ENCODE measurements at places on chromosomes 12 and 14.

GRCh38 chr12:57965766-57966165, 24.4 kb downstream of the ATP23 start:
- DNase-seq: no peak

DNA sequence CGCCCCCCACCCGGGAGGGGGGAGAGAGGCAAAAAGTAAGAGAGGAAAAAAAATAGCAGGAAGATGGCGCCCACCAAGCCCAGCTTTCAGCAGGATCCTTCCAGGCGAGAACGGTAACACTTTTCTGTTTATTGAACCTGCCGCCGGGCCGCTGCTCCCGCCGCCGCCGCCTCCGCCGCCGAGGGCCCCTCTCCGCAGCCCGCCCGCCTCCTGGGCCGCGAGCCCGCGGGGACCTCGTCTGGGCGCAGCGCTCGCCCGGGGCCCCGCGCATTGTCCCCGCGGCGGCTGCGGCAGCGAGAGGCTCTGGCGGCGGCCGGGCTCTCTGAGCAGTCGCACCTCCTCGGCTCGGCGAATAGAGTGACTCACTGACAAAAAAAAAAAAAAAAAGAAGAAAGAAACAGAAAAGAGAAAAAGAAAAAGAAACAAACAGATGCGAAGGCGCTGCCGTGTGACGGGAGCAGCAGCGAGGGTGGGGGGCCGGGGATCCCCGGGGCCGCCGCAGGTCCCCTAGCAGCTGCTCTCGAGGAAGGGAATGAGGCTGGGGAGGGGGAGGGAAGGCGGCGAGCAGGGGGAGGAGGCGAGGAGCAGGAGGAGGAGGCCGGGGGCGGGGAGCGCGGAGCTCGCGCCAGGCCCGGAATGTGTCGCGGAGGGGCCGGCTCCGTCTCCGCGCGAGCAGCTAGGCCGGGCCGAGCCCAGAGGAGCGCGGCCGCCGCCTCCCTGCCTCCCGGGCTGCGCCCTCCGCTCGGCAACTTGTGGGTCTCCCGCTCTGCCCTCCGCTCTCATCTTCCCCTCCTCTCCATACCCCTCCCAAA, 781 bp downstream of the NPAS3 start:
- DNase-seq: no peak

- no peak for DNase-seq
Observed at GRCh38 chr12:107337346-107338095, 244.2 kb upstream of the CRY1 start.

- no peak for DNase-seq
Observed at GRCh38 chr12:31362759-31363415, 36.9 kb upstream of the SINHCAF start.

DNA sequence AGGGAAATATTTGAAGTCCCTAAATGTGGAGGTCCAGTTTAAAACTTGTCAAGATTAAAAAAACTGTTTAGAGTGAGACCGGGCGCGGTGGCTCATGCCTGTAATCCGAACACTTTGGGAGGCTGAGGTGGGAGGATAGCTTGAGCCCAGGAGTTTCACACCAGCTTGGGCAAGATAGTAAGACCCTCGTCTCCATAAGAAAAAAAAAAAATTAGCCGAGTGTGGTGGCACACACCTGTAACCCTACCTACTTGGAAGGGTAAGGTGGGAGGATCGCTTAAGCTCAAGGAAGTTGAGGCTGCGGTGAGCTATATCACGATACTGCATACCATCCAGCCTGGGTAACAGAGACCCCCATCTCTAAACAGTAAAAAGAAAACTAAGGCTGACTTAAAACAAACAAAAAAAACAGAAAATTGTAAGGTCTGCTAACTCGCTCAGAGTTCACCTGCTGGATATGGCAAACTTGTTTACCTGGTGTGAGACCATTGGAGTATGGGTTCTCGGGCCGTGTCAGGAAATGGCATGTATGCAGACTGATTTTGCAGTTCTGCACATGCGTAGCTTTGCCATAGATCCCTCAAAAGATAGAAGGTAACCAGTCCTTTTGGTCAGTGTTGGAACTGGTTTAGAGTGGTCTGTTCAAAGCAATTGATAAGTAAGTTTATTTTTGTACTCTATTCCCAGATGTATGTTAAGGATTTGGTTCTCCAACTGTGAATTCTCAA, 2.1 kb downstream of the RNF10 start:
- DNase-seq: no peak

GRCh38 chr14:100611811-100612480, 24.7 kb upstream of the BEGAIN start:
- no peak for DNase-seq

- DNase-seq: peak; percentile 25
Observed at GRCh38 chr12:56160193-56160763, 2.1 kb downstream of the MYL6 start.

DNA sequence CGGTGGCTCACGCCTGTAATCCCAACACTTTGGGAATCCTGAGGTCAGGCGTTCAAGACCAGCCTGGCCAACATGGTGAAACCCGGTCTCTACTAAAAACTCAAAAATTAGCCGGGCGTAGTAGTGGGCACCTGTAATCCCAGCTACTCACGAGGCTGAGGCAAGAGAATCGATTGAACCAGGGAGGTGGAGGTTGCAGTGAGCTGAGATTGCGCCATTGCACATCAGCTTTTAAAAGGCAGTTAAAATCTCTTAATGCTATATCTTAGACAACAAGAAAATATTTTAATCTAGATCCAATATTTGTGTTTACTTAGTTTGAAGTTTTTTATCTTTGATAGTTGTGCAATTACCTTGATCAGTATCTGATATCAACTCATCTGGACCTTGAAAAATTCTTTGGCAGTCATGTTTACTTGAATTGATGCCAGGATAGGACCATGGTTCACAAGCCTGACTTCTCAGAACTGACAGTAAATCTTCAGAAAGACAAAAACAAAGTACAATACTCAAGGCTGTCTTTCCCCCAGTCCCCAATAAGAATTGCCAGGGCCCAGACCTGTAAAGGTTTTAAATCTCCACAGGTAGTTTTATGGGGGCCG, 135.0 kb upstream of the AEBP2 start:
- no peak for DNase-seq

- no peak for DNase-seq
Observed at GRCh38 chr12:131607658-131608447, 103.0 kb upstream of the SFSWAP start.

DNA sequence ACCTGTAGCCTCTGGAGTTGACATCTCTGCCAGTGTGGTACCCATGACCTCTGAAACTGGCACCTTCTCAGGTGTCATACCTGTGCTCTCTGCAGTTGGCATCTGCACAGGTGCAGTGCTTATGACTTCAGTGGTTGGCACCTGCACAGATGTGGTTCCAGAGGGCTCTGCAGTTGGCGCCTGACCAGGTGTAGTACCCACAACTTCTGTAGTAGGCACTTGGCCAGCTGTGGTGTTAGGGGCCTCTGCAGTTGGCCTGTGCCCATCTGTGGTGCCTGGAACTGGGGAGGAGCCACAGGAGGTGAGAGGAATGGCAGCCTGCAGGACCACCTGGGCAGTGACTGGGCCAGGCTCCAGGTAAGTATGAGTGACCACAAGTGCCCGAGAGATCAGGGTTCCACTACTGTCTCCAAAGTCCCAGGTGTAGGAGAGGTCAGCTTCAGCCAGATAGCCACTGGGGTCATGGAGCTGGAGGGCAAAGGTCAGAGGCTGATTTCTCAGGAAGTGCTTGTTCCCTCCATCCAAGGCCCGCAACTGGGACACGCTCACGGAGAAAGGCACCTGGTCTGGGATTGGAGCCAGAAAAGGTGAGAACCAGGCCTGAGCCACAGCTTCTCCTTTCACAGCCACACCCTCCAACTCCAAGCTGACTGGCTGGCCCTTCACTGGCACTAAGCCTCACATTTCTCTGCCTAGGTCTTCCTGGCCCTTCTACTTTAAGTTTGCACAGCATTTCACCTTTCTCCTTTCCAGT, 8.6 kb downstream of the PMEL start:
- no peak for DNase-seq

DNA sequence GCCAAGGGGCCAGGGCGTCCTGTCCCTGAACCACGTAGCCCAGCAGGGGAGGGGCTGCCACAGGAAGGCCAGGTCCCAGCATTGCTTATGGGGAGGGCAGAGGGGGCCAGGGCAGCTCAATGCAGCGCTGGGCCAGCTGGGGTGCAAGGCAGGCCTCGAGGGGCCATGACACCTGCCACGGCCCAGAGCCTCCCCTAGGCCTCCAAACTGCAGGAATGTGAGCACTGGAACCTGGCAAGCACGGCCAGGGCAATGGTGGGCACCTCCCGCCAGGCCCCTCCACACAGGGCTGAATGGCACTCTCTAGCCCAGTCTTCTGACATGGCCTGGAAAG, 32.5 kb upstream of the GPR132 start:
- no peak for DNase-seq

DNA sequence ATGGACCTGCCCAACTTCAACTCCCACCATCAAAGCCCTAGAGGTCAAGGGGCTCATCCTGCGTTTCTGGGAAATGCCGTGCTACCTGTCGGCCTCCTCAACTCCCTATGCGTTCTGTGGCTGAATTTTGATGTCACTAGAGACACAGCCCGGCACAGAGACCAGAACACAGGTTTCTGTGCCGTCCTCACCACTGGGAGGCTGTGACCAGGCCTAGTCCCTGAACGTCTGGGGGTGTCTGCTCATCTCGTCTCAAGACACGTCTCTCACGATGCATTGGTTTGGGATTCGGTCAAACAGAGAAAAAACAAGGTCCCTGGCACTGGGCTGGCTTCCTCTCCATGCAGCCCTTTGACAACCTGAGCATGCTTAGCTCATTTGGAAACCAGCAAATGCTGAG, 33.5 kb downstream of the SLC15A4 start:
- no peak for DNase-seq

- no peak for DNase-seq
Observed at GRCh38 chr14:79709573-79709972, 501.7 kb downstream of the DIO2 start.

DNA sequence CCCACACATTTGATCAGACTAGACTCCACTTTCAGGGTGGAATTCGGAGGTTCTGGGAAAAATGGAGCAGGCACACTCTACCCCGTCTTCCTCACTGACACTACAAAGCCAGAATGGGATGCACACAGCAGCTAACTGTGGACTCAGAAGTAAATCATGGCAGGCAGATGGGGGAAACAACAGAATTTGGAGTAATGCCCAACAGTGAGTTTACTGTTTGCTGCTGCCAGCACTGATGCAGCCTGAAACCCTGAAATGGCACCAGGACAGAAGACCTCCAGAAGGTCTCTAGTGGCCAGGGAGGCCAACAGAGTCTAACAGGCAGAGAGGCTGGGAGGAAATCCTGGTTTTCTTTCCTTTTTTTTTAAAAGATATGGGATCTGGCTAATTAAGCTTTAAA, 24.6 kb downstream of the KCTD10 start:
- DNase-seq: no peak

DNA sequence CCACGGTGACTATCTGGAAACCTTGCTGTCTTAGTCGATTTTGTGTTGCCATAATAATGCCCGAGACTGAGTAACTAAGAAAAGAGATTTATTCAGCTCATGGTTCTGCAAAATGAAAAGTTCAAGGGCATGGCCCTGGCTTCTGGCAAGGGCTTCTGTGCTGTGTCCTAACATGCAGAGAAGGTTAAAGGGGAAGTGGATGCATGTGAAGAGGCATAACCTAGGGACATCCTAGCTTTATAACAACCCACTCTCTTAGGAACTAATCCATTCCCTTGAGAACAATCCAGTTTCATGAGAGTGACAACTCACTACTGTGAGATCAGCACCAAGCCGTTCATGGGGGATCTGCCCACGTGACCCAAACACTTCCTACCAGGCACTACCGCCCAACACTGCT, 11.5 kb downstream of the FLVCR2 start:
- DNase-seq: no peak

GRCh38 chr12:19659501-19659900, 220.2 kb downstream of the AEBP2 start:
- DNase-seq: no peak

DNA sequence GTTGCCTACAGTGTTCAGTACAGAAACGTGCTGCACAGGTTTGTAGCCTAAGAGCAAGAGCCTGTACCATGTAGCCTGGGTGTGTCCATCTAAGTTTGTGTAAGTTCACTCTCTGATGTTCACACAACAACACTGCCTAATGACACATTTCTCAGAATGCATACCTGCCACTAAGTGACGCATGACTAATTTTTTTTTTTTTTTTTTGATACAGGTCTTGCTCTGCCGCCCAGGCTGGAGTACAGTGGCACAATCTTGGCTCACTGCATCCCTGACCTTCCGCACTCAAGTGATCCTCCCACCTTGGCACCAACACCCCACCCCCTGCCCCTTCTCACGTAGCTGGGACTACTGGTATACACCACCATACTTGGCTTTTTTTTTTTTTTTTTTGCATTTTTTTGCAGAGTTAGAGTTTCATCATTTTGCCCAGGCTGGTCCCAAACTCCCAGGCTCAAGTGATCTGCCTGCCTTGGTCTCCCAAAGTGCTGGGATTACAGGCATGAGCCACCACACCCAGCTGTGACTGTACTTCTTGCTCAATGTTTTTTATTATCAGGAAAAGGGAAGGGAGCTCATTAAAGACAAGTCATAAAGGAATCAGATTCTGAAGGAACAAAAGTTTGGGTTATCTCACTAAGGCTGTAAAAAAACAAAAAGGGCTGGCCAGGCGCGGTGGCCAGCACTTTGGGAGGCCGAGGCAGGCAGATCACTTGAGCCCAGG, 10.0 kb upstream of the CDC42BPB start:
- no peak for DNase-seq

- DNase-seq: no peak
Observed at GRCh38 chr12:114698566-114699163, 14.7 kb upstream of the TBX3 start.

DNA sequence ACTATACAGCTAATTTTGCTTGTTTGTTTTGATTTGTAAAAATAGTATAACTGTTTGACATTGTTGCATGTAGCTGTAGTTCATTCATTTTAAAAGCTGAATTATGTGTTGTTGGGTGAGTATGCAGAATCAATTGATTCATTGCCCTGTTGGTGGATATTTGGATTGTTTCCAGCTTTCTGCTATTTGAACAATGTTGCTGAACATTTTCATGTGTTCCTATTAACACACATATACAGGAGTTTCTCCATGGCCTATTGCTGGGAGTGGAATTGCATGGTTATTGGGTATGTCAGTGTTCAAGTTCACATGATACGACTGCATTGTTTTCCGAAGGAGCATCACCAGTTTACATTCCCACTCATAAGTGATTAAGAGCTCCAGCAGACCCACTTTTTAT, 75.3 kb downstream of the SRGAP1 start:
- DNase-seq: no peak

- DNase-seq: no peak
Observed at GRCh38 chr12:107544937-107545336, 140.7 kb upstream of the PWP1 start.

GRCh38 chr12:130428116-130428515, 90.4 kb downstream of the PIWIL1 start:
- DNase-seq: no peak
